Right cardiac atrium (tissue), 5 donors: ENCODE measurements at places on chromosomes 11 and 22. TPM values are rescaled to one million over a fixed set of nuclear protein-coding genes. Genes with fewer than 3 reads are reported as not detected.

The DEFB131B gene
- not detected for polyA plus RNA-seq

The VSIG2 gene
- 0.43 TPM for polyA plus RNA-seq

The FOLR1 gene
- 0.18 TPM for polyA plus RNA-seq

The BACE1 gene
- polyA plus RNA-seq: 6.6 TPM

The KRTAP5-1 gene
- polyA plus RNA-seq: not detected

The TMEM191C gene
- 0.66 TPM for polyA plus RNA-seq

The SHISAL1 gene
- polyA plus RNA-seq: 1.3 TPM

The CCDC89 gene
- polyA plus RNA-seq: 0.52 TPM
